ENCODE measurements at places on chromosomes 6 and 20.

DNA sequence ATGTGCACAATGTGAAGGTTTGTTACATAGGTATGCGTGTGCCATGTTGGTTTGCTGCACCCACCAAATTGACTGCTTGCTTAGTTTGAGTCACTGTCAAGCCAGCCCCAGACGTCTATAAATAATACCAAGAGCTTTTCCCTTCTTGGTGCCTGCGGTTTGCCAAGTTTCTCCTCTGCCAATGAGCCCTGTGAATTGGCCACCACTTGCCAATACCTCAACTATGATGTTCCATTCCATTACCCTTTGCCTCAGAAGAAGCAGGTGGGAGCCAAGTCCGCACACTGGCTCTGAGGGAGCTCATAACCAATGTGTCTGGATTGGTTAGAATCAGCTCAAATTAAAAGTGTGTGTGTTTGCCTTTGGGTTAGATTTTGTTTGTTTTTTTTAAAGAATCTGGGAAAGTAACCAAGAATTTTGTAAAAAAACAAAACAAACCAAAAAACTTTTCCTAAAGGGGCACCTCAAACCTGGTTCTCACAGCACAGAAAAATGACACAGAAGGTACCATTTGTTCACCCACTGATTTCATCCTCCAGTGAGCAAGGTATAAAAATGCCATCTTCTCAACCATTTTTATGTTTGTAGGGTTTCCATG is 244.7 kb upstream of the PRND start:
- no peak for DNase-seq

DNA sequence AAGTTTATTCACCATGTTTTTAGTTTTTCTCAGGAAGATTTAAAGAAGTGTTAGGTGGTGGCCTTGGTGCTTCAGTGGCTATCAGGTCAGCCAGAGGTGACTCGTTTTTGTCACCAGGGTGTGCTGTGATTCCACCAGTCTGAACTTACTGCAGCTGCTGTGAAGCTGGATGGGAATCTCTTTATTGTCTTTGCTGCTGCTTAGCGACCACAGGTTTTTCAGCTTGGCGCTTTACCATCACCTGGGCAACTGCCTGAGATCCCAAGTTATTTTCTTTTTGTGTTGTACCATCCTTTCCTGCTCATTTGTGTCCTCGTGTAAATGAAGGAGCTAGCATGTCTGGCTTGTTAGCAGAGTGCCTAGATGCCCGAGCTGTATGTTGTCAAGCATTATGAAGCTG is 146.9 kb downstream of the MACROD2 start:
- no peak for DNase-seq

DNA sequence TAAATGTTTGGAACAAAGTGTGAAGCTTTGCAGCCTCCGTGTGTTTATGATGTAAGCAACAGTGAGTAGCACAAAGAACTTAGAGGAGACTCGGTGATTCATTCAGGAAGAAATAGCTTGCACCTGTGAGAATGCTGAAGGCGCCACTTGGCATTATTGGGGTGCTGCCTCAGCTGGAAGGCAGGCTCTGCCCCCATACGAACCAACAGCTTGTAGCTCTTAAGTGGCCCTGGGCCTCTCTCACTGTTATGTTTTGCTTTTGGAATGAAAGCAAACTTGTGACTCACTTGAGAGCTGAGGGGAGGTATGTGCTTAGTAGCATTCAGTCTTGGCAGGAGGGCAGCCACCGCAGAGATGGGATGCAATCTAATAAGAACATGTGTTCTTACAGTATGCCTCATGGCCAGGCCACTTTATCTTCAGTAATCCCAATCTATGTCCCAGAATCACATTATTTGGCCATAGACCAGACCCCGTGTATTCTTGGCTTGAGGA is 310.7 kb downstream of the EYA4 start:
- DNase-seq = no peak

DNA sequence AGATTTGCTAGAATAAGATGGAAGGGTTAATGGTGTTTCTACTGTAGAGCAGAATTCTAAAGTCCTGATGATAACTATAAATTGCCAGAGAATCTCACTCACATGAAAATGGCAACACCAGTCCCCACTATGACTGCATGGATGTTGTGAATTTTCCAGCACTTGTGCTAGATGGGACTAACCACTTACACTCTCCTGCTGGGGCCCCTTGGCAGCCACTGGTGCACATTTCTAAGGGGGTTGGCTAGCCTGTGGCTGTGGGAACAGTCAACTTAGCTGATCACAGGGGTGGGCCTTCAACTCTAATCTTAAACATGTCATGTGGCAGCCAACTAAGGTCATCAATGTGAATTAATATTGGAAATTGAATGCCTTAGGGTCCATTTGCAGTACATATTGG is 271.2 kb downstream of the PHACTR1 start:
- no peak for DNase-seq

DNA sequence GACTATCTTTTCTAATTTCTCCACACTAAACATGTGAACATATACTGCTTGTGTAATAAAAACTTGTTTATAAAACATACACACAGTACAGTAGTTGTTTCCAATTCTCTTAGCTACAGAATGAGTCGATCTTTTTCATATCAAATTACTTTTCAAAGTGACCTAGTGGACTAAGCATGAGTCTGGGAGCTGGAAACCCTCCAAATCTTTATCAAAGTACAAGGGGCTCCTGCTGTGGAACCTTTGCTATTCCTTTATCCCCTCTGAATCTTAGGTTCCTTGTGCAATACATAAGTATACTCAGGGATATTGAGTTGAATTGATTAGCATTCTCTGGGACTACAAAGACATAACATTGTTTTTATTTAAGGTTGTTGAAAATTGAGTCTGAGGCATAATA is 48.7 kb upstream of the TAB2 start:
- DNase-seq = no peak

- no peak for DNase-seq
These were observed 35.1 kb downstream of the DSE start for GRCh38 chr6:116405652-116406356.

GRCh38 chr6:27442932-27443331 is 30.0 kb downstream of the ZNF184 start:
- DNase-seq = no peak

- DNase-seq = no peak
These were observed 14.5 kb downstream of the FOXC1 start for GRCh38 chr6:1624058-1624850.

GRCh38 chr20:25750765-25751696 is 54.4 kb upstream of the ZNF337 start:
- peak; percentile 49 for DNase-seq

- DNase-seq = no peak
These were observed 142.4 kb upstream of the TNFAIP3 start for GRCh38 chr6:137724495-137725211.

- DNase-seq = no peak
These were observed at the start of gene GCNT2 for GRCh38 chr6:10521104-10521808. Gene GCNT2, plus strand, starts transcription at chr6:10521351. Its CDS starts 7,561 bp downstream, at chr6:10528912.

GRCh38 chr20:43533060-43533459 is 25.6 kb downstream of the L3MBTL1 start:
- no peak for DNase-seq

DNA sequence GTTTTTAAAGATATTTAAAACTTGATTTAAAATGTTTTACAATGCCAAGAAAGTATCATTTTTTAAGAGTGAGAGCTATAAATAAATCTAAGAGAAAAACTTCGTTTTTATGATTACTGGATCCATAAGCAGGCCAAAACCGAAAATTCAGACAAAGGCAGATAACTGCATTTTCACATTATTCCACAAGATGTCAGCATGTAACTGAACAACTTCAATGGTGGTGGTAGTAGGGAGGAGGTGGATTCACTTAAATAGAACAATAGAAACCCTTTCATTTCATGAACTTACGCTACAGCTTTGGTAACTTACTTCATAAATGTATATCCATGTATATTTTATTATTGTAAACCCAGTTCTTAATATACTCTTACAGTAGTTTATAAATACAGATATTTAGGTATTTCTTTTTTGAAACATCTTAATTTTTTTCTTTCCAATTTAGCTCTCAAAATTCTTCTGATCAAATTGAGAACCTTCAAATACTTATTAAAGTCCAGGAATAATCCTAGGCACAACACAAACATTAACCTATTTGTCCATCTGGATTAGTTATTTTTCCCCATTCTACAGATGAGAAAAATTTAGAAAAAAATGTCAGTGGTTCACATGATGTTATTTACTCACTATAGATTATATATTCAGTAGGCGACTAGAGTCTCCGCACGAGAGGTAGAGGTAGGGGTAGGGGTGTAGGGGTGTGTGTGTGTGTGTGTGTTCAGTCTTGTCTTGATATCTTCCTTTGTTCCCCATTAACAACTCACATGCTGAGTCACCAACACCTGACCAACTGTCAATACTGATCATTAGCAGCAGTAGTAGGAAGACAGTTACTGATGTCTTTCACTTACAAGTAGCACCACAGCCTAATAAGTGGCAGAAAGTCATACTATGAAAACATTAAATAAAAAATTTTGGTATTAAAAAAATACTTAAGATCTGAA is 111.5 kb downstream of the ARHGAP18 start:
- DNase-seq = peak; percentile 65

DNA sequence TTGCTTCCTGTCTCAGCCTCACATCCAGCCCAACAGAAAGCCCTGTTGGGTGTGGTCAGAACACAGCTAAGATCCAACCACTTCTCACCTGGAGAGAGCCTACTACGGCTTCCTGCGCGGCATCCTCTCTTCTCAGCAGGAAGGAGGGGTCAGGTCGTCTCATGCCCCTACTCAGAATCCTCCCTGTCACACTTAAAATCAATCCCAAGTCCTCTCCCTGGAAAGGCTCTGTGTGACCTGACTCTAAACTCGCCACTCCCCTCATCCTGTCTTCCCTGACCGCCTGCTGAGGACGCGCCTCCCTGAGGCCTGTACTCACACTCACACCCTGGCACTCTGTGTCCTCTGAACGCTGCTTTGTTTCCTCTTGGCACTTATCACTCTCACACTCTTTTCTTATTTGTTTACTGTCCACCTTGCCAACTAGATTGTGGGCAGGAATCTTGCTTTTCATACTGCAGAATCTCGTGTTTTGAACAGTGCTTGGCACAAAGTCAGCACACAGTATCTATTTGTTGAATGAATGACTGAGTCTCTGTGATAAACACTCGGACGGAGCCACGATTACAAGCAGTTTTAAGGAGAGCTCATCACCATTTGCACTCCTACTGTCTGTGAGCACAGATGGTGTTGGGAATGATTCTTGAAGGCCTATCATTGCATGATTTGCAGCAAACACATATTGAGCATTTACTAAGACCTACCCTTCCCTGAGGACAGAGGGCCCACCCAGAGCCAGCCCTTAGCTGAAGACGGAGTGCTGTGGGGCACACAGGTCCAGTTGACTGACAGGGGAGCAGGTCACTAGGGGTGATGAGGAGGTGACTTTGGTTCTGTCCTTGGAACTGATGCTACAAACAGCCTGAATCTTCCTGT is 18.7 kb downstream of the RAB5IF start:
- DNase-seq = no peak

DNA sequence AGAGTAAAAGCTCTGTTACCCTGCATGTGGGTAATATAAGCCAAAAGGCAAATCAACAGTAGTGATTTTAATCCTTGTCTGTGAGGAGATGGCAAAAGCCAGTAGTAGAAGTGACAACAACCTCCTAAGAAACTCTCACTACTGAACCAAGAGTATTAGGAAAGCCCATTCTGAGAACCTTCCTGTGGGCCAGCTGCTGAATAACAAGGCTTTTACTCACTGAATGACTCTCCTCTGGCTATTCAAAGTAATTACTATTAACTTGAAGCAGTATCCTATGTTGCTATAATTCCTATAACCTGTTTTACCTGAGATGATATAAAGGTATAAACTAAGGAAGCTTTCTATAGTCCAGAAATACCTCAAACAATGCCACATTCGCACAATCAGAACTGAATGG is 55.1 kb downstream of the CHD6 start:
- DNase-seq = no peak

GRCh38 chr20:63217706-63218105 is 1.8 kb upstream of the YTHDF1 start:
- no peak for DNase-seq

DNA sequence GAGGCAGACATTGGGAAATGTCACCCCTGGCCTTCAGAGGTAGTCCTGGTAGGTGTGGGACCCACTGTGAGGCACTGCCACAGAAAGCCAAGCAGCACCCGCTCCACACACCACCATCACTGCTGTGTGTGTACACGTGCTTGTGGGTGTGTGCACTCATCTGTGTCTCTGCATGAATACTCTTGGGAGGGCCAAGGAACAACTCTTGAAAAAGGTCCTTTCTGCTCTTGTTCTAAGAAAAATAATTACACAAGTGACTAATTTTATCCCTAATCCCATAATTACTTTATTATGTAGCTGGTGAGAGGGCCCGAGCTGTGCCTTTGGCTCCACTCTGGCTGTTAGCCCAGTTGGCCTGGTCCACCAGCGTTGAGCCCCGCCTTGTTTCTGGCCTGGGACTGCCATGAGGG is 21.7 kb upstream of the EPB41L1 start:
- no peak for DNase-seq

- DNase-seq = no peak
These were observed 139.4 kb downstream of the RNGTT start for GRCh38 chr6:88823998-88824397.

All from central memory CD4-positive, alpha-beta T cell (primary cell).